ENCODE measurements at places on chromosomes 3 and 15.

DNA sequence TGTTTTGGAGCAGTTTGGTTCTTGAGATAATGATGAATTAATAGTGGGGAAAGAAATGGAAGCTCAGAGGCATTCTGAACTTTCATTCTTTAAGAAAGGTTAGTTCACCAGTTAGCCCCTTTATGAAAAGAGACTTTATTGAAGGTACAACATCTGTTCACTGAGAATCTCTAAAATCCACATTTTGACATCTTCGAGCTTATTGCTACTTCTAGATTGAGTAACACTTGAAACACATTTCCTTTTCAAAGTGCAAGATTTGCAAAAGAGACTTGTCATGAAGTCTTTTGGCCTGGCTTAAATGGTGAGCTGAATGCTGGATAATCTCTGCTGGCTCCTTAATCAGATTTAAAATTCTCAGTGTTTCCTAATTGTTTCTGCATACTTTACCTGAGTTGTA lies 42.3 kb downstream of the RAB8B start:
- DNase-seq: no peak

GRCh38 chr15:35680951-35681350 lies 135.0 kb upstream of the DPH6 start:
- DNase-seq: peak; percentile 41

GRCh38 chr3:16294844-16295243 lies 29.8 kb downstream of the OXNAD1 start:
- no peak for DNase-seq

DNA sequence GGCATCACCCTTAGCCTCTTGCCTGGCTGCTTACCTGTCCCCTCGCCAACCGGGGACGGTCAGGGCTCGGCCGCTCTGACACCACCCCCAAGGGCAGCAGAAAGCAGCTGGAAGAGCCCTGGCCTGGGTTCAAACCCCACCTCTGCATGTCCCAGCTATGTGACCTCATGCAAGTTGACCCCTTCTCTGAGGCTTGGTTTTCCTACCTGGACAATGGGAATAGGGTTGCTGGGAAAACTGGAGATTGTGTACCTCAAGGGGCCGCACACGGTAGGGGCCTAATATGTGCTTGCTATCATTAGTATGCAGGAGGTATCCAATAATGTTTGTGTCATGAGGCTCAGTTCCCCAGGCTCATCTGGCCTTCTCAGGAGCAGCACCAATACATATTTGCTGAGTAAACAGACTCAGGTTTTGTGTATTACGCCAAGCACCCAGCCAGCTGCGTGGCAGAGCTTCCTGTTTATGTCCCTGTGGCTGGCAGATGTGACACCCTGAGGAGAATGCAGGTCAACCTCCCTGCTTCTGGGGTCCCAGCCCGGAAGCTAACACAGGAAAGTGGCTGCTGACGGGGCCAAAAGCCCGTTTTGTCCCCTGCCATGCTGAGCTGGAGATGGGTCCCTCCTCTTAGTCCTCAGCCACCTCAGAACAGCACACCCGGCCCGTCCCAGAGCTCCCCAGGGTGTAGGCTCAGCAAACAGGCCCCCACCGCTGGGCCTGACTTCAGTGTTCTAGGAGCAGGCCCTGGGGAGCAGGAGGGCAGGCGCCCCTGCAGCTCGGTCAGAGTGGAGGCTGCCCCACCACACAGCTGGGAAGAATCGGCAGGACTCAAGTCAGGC lies 29.7 kb downstream of the PLXND1 start:
- no peak for DNase-seq
